ENCODE measurements at places on chromosomes 16 and 17. TPM values are rescaled to one million over a fixed set of nuclear protein-coding genes. Genes with fewer than 3 reads are reported as not detected.

Gene KRT31
- total RNA-seq: not detected

Gene VWA3A
- 0.32 TPM for total RNA-seq

GRCh38 chr17:31113939-31114338, 19.2 kb downstream of the NF1 start:
- H3K36me3 ChIP-seq: no peaks in the 10 kb centered on the region
- no peak overlapping the region for H3K27ac ChIP-seq
- no peaks in the 10 kb centered on the region for H3K27me3 ChIP-seq
- no peak overlapping the region for H3K4me3 ChIP-seq
- H3K4me1 ChIP-seq: no peaks in the 10 kb centered on the region
- DNase-seq: no peak

- H3K4me3 ChIP-seq: no peak overlapping the region
- no peak for DNase-seq
- no peaks in the 10 kb centered on the region for H3K4me1 ChIP-seq
- no peaks in the 10 kb centered on the region for H3K27me3 ChIP-seq
- peaks cover 11% of the 10 kb centered on the region for H3K36me3 ChIP-seq
- H3K27ac ChIP-seq: no peak overlapping the region
These were observed 32.9 kb downstream of the ABHD15 start for GRCh38 chr17:29533976-29534375.

DNA sequence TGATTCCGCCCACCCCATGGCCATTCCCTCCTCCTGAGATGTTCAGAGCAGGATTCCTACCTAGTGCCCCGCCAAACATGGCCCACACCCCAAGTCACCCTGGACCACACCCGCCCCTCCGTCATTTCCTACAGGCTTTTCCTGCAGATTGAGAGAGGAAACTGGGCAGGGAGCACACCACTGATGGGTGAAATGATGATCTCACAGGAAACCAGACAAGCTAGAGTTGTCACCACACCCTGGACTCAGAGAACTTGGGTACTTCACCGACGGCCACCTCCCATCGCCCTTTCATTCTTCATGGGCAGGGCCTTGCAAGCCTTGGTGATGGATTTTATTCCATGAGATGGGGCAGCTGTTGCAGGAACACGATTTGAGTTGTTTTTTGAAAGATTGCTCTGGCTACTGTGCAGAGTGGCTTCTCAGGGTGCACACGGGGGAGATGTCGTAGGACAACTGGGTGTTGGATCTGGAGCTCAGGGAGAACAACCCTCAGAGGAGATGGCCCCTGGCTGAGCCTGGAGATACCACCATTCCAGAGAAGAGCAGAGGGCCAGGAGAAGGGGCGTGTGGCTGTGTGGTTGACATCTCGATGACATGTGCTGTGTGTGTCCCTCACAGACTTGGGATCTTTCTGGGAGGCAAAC, 7.4 kb upstream of the B9D1 start:
- DNase-seq: peak; percentile 25
- peak overlapping the region; percentile 20 for H3K4me3 ChIP-seq
- H3K27ac ChIP-seq: peak overlapping the region; percentile 81
- H3K27me3 ChIP-seq: no peaks in the 10 kb centered on the region
- H3K4me1 ChIP-seq: peaks cover 15% of the 10 kb centered on the region

DNA sequence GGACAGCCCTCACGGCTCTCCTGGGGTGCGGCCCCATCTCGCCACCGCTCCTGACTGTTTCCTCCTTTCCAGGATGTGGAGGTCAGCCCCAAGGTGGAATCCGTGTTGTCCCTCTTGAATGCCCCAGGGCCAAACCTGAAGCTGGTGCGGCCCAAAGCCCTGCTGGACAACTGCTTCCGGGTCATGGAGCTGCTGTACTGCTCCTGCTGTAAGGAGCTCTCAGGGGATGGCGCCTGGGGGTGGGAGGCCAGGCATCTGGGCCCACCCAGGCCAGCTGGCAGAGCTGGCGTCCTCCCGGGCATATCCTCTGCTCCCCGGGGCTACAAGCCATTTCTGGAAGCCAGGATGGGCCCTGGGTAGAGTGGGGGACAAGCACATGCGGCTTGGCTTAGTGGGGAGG, 13.2 kb downstream of the IL34 start:
- no peak overlapping the region for H3K27ac ChIP-seq
- peaks cover 3% of the 10 kb centered on the region for H3K4me1 ChIP-seq
- no peaks in the 10 kb centered on the region for H3K27me3 ChIP-seq
- H3K36me3 ChIP-seq: no peaks in the 10 kb centered on the region

Gene ACSM2A
- total RNA-seq: 0.47 TPM

DNA sequence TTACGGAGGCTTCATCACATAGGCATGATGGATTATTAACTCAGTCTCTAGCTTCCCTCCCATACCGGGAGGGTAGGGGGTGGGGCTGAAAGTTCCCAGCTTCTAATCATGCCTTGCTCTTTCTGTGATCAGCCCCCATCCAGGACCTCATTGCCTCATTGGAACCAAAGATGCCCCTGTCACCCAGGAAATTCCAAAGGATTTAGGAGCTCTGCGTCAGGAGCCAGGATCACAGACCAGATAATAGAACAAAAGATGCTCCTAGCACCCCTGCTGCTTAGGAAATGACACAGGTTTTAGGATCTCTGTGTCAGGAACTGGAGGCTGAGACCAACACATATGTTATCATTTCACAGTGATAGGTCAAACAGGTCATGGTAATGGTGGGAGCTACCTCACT, 9.7 kb downstream of the USB1 start:
- no peak overlapping the region for H3K27ac ChIP-seq
- no peaks in the 10 kb centered on the region for H3K27me3 ChIP-seq
- H3K4me3 ChIP-seq: no peak overlapping the region
- no peak for DNase-seq

Gene BRCA1
- 2.8 TPM for total RNA-seq

Gene CORO6
- 2.4 TPM for total RNA-seq

GRCh38 chr16:46832757-46833459, 1.9 kb upstream of the C16orf87 start:
- no peaks in the 10 kb centered on the region for H3K36me3 ChIP-seq
- peaks cover 8% of the 10 kb centered on the region for H3K4me1 ChIP-seq
- no peak for DNase-seq

Measured in T-cell (primary cell).